ENCODE measurements at places on chromosomes 6 and 20.

GRCh38 chr6:106773522-106773921 is 144.1 kb downstream of the QRSL1 start:
- no peak for DNase-seq

- no peak for DNase-seq
These were observed 526.6 kb upstream of the JAG1 start for GRCh38 chr20:11200423-11200822.

- DNase-seq: no peak
These were observed 1.3 kb downstream of the BTBD3 start for GRCh38 chr20:11918981-11919380.

DNA sequence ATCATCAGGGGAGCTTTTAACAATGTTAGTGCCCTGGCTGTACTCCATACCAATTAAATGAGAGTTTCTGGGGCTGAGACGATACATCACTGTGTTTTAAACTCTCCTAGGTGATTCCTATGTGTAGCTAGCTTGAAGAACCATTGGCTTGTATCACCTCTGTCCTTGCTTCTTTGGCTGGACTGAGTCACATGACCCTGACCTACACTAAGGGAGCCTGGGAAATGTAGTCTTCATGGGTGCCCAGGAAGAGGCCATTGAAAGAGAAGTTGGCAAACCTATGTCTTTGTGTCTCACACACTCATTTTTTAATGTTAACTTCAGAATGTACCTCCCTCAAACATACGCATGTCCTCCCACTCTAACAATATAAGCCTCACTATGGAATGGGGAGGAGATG is 506.6 kb downstream of the DHX35 start:
- no peak for DNase-seq

DNA sequence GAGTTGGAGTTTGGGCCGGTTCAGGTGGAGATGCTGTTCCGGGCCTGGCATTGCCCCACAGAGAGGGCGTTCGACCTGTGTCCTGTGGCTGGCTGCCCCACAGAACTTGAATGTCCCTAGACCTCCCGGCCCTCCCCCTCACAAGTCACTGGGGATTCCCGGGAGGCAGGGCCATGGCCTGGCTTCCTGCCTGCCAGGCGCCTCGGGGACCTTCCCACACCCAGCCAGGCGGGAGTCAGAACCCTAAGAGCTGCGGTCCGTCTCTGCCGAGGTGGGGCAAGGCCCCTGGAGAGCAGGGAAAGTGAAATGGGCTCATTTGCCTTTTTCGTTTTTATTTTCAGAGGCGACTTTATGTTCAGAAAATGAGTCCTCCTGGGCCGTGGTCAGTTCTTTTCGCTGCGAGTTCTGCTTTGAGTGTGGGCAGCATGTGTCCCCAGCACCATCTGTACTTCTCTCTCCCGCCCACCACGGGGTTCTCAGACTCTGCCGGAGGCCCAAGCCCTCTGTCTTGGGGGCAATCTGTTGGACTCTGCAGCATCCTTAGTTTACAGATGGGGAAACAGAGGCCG is 8.5 kb downstream of the RBM38 start:
- DNase-seq: no peak

DNA sequence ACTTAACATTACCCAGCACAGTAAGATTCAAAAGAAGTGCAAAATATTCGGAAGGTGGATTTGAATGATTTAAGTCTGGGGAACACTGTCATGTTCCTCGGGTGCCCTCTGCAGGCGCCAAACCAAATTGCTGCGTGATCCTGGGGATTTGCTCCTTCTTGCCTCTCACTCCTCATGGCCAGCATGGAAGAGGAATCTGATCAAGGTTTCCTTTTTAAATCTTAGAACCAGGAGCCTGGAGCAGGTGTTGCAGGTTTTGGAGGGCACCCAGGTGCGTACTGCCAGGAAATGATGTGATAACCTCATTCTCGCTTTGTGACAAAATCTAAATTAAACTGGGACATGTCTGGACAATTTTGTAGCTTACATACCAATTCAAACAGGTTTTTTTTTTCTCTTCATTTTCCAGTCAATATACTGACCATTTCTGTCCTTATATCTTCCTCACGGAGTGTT is 8.1 kb upstream of the PFDN4 start:
- peak; percentile 61 for DNase-seq

DNA sequence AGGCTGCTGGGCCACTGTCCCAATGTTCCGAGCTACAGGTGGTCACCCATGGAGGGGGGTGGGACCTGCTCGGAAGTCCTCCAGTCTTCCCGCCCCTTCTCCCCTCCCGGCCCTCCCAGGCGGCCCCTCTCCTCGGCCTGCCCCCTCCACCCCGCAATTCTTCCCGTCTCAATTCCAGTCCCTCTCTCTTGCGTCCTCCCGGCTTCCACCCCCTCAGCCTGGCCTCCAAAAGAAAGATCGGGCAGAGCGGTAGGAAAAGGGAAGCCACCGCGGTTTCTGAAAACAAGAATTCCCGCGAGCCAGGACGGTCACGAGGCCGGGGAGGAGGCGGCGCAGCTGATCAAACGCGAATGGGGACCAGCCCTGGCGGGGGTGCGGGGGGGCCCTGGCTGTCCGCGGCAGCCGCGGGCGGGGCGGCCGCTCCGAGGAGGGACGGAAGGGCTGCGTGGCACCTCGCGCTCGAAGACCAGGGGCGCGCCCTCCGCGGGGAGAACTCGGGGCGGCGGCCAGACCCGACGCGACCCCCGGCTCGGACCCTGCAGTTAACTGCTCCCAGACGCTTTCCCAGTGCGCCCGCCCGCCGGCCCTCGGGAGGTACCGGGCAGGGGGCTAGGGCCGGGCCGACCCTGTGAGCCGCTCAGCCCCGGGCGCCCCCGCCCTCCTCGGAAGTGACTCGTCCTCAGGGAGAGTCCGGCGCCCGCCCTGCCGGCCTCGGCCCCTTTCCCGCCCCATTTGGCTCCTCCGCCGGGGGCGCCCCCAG is 1.0 kb downstream of the PXDC1 start:
- peak; percentile 5 for DNase-seq

DNA sequence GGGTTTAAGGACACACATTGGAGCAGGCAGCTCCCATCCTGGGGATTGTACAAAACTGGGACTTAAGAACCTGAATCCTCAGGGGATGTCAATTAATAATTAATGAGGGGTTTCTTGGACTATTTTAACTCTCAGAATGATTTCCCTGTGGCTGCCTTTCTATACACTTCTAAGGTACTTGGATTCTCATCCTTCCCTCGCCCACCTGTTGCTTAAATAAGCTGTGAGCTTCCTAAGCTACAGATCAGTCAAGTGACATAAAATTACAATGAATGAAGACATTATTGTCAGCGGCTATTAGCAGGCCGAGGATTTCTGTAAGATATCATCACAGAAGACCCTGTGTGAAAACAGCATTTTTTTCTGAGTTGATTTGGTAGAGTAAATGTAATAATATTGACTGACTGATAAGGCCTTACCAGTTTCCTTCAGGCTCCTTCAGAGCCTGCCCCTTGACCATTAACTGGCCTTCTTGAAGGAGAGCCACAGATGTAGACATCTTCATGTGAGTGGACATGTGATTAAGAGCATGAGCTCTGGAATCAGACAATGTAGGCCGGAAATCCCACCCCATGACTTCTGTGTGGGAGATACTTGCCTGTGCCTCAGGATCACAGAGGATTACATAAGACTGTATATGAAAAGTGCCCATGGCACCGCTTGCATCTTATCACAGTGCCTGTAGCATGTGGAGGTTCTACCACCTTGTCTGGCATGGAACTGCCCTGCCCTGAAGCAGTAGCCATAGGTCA is 101.7 kb downstream of the TULP4 start:
- DNase-seq: no peak

DNA sequence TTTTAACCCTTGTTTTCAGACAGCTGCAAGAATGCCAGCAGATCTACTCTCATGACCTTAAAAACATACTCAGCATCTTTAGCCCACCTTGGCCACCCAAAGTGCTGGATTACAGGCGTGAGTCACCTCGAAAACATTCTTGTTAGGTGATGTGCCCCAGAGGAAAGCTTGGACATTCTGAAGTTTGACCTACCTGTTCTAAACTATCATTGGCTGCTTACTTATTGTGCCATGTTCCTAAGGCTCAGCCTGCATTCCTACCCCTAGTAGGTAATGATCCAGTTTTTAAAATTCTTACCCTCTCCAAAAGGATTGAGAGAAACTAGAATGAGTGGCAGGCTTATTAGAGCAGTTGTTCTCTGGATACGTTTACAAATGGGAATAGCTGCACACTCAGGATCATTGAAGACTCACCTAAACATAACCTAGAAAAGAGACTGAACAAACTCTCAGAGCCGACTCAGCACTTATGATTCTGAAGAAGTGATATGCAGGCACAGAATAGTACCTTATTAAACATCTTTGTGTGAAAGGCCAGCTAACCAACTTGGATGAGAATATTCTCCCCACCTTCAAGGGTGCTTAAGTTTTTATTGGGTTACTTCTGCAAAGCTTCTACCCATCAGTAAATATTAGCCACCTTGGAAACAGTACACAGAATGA is 362.1 kb downstream of the NRN1 start:
- no peak for DNase-seq

DNA sequence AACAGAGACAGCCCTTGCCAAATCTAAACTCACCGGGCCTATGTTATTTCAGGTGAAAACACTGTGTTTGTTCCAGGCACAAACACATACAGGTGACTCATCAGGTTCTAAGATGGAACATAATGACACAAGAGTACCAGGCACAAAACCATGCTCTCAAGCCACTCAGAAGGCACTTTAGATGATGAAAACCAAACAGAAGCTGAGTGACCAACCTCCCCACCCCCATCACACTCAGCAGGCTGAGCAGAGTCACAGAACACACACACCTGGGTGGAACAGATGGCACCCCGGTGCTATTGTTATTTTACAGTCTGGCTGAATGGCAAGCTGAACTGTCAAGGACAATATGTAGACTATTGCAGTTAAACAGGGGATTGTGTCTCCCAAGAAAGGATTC is 20.6 kb upstream of the NKX2-2 start:
- no peak for DNase-seq

- DNase-seq: no peak
These were observed 40.6 kb upstream of the JAG1 start for GRCh38 chr20:10714236-10714975.

DNA sequence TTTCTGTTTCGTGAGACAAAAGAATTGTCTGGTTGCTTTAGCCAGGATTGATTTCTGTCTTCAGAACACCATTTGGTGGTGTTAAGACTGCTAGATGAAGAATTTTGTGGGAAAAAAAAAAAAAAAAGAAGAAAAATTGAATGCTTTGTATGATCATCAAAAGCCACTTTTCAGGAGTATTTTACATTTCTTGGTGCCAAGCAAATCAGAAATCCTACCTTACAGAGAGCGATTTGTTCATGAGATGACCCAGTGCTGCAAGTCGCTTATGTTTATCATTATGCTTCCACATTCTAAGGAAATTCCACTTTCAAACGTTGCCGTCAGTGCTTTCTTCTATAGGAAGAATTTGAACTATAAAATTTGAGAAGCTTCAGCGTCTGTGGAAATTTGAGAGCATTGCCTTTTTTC is 228.7 kb downstream of the BCKDHB start:
- DNase-seq: no peak

DNA sequence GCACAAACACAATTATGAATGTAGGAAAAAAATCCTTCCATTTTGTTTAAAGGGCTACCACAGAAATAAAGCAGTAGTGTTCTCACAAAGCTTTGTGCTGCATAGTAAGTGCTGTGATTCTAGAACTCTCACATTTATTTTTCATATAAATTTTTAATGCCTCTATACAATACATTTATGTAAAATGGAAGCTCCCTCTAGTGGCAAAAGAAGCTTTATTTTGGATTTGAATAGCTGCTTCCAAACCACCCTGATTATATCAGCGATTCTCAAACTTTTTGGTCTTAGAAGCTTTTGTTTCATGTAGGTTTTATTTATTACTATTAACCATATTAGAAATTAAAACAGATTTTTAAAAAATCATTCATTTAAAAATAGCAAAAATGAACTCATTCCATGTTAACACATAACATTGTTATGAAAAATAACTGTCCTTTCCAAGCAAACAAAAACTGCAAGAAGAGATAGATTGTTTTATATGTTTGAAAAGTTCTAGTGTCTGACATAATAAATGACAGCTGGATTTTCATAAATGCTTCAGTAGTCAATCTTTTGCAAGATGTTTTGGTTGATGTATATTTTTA is 38.4 kb downstream of the HS3ST5 start:
- DNase-seq: no peak

DNA sequence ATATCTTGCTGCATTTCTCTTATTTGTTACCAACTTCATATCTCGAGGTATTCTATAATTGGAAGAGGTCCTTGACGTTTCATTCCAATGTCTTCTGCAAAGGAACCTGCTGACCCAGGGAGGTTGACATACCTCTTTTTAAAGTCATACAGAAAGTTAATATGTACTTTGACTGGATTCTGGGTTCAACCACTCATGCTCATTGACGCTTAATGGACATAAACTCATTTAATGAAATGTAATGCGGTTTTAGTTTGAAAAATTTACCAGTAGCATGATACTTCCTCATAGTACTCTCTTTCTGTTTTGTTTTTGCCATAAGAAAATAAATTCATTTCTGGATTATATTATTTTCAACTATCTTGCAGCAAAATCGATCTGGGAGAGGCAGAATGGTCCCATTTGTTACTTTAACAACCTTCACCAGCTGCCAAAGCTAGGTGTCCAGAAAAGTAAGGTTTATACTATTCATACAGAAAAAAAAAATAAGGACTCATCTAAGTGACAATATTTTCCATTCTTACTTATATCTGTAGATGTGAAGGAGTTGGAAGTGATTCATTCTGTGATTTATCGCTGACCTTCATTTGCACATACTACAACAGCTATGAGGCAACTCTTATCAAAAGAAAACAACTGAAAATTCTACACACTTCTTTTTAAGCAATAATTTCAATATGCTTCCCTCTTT is 101.6 kb downstream of the ATXN1 start:
- no peak for DNase-seq

- peak; percentile 32 for DNase-seq
These were observed 55.5 kb downstream of the PRDM1 start for GRCh38 chr6:106141441-106142237.

DNA sequence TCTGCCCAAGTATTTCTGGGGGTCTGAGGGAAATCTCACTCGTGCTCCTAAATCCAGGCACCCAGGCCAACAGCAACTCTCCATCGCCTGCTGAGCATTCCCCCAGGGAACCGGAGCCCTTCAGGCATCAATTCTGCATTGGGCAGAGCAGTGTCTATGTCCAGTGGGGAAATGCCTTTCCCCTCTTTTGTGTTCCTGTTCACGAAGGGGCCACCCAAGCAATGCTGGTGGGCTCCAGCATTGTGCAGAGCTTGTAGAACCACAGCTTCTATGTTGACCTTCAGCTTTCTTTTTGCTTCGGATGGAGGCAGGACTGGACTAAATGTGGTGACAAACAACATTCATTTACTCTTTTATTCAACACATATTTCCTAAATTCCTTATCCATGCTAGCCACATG is 27.2 kb upstream of the DDR1 start:
- DNase-seq: no peak

GRCh38 chr6:19245656-19246055 is 591.5 kb upstream of the ID4 start:
- DNase-seq: no peak

Measured in CD4-positive, alpha-beta T cell treated with Interleukin-6 at 100 ng/mL for 8 hours (primary cell).